ENCODE measurements at places on chromosomes 1 and 21.

DNA sequence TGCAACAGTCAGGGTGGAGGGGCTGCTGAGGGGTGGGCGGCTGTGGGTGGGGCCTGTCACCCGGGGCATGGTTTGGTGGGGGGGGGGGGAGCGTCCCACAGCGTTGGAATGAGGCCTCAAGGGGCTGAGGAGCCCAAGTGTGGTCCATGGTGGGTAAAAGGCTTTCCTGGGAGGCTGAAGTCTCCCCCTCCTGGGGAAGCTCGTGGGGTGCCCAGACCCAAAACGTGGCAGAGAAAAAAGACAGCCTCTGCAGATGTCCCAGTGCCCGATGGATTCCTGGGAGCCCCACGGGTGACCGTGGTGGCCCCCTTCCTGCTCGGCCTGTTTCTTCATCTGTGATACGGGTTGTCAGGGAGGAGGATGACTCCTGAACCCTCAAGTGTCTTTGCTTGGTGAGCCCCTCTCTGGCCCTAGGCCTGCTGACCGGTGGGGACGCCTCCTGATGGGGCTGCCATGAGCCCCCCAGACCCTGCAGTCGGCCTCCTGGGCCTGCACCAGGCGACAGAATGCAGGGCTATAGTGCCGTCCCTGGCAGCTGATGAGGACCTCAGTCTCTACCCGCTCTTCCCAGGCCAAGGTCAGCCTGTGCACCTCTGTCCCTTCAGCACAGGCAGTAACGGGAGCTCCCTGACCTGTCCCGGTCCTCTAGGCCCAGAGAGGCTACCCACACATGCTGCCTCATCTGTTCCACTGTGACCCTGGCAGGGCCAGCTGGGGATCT is 1.1 kb downstream of the OBSCN start:
- DNase-seq = no peak

DNA sequence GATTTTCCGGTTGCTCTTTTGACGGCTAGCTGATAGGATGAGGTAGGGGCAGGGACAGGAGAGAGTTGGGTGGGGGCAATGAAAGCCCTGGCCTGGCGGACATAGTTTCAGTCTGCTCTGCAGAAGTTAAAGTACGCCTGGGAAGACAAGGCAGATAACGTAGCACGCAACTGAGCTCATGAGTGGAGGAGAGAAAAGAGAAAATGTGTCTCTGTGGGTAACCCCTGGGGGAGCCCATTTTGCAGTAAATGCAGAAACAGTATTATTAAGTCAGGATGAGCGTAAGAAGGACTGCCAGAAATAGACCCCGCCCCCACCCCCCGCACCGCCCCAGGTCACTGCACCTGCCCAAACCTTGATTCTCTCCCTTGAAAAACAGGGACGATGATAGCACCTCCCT is 51.7 kb upstream of the TARBP1 start:
- no peak for DNase-seq

DNA sequence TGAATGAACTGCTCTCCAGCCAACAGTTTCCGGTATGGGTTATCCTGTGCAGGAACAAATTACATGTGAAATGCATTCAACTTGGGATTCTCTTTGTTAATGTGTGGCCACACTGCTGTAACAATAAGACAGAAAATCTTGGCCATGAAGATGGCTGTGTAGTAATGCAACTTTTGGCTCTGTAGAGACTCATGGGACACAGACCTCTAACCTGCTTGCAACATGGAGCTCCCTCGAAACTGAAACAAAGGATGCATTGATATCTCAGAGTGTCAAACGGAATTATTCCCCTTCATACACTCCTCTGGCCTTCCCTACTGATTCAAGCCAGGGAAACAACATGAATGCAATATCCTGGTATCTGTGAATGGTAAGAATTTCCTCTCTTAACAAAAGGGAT is 559.3 kb upstream of the ZRANB2 start:
- no peak for DNase-seq

DNA sequence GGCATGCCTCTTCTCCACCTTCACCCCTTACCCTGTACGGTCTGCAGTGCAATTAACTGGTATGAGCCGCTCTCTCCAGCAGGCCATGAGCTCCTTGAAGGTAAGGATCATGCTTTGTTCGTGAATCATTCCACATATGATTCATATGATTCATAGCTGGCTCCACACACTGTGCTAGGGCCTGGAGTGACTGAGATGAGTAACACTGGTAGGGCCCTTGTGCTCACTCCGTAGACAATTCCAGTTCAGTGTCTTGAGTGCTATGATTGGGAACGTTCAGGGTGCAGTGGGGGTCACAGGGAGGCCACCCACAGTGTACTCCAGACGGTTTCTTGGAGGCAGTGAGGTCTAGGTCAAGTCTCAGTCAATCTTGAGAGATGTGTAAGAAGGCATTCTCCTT is 239.8 kb downstream of the LMX1A start:
- no peak for DNase-seq

DNA sequence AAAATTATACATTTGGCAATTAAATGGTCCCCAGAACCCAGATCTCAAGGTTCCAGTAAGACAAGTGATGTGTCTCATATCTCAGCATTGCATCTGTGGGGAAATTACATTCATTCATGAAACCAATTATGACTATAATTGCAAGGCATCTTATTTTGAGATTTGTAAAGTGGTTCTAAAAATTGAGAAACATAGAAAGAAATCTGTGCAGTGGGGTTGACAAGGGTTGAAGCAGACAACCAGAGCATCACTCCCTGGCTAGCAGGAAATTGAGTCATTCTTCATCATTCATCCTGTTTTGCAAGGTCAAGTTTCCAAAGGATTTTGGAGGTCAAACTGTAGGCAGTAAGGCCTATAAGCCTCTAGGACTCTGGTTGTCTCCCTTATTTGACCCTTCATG is 25.1 kb upstream of the MROH9 start:
- no peak for DNase-seq

GRCh38 chr1:168428063-168428731 is 115.6 kb downstream of the XCL2 start:
- DNase-seq = no peak

GRCh38 chr1:232145768-232146167 is 484.2 kb downstream of the SIPA1L2 start:
- DNase-seq = no peak

DNA sequence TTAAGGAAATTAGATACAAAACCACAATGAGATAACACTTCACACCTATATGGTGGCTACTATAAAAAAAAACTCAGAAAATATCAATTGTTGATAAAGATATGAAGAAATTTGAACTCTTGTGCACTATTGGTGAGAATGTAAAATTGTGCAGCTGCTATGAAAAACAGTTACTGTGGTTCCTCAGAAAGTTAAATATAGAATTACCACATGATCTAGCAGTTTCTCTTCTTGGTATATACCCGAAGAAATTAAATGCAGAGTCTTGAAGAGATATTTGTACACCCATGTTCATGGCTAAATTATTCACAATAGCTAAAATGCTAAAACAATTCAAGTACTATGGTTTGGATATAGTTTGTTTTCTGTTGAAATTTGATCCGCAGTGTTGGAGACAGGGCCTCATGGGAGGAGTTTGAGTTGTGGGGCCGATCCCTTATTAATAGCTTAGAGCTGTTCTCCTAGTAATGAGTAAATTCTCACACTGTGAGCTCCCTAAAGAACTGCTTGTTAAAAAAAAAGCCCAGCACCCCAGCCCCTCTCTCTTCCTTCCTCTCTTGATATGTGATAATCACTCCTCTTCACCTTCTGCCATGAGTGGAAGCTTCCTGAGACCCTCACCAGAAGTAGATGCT is 1412.1 kb downstream of the PLA2G4A start:
- no peak for DNase-seq

DNA sequence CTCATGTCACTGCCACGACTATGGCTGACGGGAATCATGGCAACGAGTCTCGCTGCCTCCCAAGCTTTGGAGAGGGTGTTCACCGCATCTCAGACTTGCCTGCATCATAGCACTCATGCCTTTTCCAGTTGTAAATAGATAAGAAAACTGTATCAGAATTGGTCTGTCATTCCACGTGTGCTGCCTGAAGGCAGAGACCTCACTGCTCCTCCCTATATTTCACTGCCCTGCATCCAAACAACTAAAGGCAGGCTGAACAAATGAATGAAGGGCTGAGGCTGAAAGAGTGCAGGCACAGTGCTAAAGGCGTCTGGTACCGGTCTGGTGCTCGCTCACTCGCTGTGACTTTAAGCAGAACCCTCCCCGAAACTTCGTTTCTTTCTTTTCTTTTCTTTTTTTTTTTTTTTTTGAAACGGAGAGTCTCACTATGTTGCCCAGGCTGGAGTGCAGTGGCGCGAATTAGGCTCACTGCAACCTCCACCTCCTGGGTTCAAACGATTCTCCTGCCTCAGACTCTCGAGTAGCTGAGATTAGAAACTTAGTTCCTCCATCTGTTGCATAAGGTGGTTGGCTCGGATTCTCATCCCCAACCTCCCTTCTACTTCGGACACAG is 542 bp downstream of the EIF2B3 start:
- no peak for DNase-seq

GRCh38 chr1:56771717-56772116 is 47.5 kb downstream of the FYB2 start:
- DNase-seq = no peak

DNA sequence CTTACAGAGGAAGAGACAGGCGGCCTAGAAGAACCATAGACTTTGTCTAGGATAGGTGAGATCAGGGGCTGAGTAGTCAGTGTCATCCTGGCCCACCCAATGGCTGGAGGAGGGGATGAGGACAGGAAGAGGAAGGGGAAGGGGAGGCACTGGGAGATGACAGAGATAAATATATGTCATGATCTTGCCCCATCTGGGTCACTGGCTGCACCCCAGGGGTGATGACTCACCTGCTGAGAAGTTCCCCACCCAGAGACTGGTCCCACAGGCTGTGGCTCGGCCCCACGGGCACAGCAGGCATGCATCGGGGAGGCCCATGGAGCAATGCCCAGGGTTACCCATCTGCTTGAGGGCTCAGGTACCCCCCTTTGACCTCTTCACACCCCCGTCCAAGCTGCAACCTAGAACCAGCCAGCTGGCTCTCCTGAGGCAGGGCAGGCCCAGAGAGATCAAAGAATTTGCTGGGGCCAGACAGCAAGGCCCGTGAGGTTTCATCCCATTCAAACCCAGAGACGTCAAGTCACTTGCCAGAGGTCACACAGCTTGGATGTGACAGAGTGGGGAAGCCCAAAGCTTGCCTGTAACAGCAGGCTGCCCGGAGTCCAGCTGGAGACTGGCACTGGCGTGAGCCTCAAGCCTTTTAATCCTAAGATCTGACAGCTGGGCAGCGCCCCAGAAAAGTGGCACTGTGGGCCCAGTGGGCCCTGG is 34.7 kb upstream of the CASZ1 start:
- DNase-seq = no peak

- no peak for DNase-seq
Observed at GRCh38 chr21:25425156-25425555, 182.1 kb downstream of the MRPL39 start.

DNA sequence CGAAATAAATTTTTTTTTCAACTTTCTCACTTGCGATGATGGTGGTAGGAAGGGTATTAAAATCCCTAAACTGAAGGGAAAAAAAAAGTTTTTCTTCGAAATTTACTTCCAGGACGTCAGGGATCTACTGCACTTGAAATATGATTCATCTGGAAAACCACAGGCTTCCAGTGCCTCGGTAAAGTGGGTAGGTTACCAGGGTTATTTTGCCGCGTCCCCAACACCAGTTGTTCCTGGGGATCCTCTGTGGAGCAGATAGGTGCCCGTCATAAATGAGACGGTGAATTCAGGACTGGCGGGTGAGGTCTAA is 773 bp downstream of the RABIF start:
- DNase-seq = no peak

GRCh38 chr1:162137179-162137960 is 67.9 kb downstream of the NOS1AP start:
- DNase-seq = no peak

DNA sequence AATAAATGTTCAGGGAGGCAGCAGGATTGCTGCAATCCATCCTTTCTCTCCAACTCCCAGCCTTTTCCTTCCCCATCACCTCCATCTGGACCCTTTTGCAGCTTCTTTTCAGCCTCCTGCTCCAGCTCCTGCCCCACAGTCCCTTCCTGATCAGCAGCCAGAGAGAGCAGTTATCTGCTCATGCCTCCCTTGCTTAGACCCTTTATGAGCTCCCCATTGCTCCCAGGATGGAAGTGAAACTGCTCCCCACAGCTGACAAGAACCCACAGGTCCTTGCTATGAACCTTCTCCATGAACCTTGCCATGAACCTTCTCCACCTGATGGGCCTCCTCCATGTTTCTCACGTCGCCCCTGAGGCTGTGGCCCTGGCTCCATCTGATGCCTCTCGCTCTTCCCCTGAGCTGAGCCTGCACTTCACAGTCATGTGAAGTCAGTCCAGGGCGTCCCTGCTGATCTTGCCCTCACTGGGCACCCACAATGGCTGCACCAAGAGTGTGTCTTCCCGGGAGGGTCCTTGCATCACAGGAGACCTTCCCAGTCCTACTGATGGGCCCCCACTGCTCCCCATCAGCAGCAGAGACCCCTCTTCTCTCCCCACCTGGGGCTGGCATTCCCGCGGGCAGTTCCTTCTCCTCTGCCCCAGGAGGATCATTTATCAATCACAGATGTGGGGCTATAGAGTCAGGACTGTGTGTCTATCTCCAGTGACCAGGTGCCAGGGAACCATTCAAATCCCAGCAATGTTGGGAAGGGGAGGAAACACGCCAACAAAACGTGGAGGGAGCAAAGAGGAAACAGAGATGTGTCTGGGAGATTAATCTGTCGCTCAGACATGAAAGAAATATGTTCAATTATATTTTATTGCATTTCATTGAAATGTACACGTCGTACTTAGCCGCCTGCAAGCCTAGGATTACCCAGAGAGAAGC is 73.1 kb downstream of the MATN1 start:
- no peak for DNase-seq

- DNase-seq = no peak
Observed at GRCh38 chr1:64983110-64983509, 16.8 kb upstream of the JAK1 start.

DNA sequence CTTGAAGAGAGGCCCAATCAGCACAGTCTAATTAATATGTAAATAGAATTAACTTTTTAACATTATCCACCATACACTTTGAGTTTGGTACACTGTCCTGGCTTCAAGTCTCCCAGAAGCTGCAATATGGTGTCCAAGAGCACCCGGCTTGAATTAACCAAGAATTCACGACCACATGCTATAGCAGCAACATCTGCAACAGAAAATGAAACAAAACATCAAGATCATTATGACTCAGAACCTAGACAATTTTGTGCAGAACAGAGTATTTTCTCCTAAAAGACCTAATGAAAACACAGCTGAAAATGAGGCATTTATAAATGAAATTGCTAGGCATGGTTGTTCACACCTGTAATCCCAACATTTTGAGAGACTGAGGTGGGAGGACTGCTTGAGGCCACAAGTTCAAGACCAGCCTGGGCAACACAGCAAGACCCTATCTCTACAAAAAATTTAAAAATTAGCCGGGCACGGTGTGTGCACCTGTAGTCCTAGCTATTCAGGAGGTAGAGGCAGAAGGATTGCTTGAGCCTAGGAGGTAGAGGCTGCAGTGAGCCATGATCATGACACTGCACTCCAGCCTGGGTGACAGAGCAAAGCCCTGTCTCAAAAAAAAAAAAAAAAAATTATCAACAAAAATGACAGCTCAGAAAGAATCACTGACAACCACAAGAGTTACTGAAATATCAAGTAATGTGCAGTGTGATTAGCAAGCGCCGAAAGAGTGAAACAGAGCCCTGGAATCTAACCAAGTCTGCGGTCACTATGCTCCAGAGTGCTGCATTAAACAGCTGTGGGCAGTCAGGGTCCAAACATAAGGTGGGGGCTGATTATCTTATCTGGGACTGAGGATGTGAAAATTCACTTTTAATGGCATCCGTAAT is 45.3 kb downstream of the HSF2BP start:
- no peak for DNase-seq

- no peak for DNase-seq
Observed at GRCh38 chr1:165631342-165632151, 513 bp downstream of the MGST3 start.

Measured in NCI-H1436 treated with DMSO at 0.1 percent for 48 hours (cell line).